ENCODE measurements at places on chromosomes 7 and 10. TPM values are rescaled to one million over a fixed set of nuclear protein-coding genes. Genes with fewer than 3 reads are reported as not detected.

NCOA4 gene
- 133 TPM for total RNA-seq

TMEM229A gene
- not detected for total RNA-seq

PUS7 gene
- total RNA-seq: 11.9 TPM

DNA sequence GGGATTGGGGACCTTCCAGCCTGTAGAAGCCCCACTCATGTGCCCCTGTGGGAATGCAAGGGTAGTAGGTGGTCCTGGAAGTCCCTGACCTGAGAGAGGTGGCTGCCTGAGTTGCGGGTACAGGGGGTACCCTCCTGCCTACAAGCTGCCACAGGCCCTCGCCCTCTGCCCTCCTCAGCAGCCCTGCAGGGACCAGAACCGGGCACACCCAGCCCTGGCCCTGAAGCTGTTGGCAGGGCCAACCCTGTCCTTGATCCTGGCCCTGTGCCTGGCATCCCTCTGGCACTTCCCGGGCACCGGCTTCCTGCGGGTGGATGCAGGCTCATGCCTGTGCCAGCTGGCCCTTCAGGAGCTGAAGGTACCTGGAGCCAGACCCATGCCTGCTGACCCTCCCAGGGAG lies 54.9 kb upstream of the ELN start:
- DNase-seq: no peak
- H3K36me3 ChIP-seq: no peaks in the 10 kb centered on the region
- no peak overlapping the region for H3K4me3 ChIP-seq
- no peak overlapping the region for H3K27ac ChIP-seq
- H3K27me3 ChIP-seq: no peaks in the 10 kb centered on the region

GRCh38 chr10:91683975-91684374 lies 51.1 kb upstream of the PPP1R3C start:
- no peak for DNase-seq
- H3K27ac ChIP-seq: no peak overlapping the region
- no peak overlapping the region for H3K4me3 ChIP-seq
- no peaks in the 10 kb centered on the region for H3K27me3 ChIP-seq

GRCh38 chr7:29893351-29893965 lies 87.2 kb downstream of the WIPF3 start:
- peaks cover 74% of the 10 kb centered on the region for H3K36me3 ChIP-seq
- no peaks in the 10 kb centered on the region for H3K4me1 ChIP-seq
- DNase-seq: no peak
- no peaks in the 10 kb centered on the region for H3K27me3 ChIP-seq
- H3K4me3 ChIP-seq: no peak overlapping the region

- H3K27me3 ChIP-seq: no peaks in the 10 kb centered on the region
- peaks cover 27% of the 10 kb centered on the region for H3K4me1 ChIP-seq
- H3K36me3 ChIP-seq: no peaks in the 10 kb centered on the region
- no peak overlapping the region for H3K4me3 ChIP-seq
- no peak for DNase-seq
Measured at GRCh38 chr10:70504521-70505358, 26.2 kb downstream of the PALD1 start.

DNA sequence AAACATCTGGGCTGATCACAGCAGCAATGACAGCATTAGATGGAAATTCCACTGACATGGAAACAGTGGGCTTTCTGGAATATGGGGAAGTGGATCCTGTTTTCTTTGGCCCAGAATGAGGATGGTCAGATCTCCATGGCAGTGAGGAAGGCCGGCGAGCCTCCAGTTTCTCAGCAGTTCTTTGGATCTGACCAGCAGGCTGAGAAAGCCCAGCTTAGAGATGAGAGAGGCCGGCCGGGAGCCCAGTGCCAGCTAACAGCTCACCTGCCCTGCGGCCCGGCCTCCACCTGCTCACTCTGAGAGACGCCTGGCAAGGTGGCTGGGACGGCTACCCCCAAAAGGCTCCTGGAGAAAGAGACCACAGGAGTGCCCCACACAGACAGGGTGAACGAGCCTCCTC lies 24.2 kb downstream of the GPER1 start:
- DNase-seq: peak; percentile 12
- H3K27ac ChIP-seq: no peak overlapping the region
- no peak overlapping the region for H3K4me3 ChIP-seq
- H3K4me1 ChIP-seq: no peaks in the 10 kb centered on the region
- no peaks in the 10 kb centered on the region for H3K36me3 ChIP-seq

AGR3 gene
- total RNA-seq: not detected

RBM48 gene
- total RNA-seq: 7.7 TPM

GRCh38 chr7:156005202-156005691 lies 193.0 kb upstream of the SHH start:
- H3K27ac ChIP-seq: no peak overlapping the region
- H3K27me3 ChIP-seq: no peaks in the 10 kb centered on the region
- H3K4me3 ChIP-seq: no peak overlapping the region
- no peaks in the 10 kb centered on the region for H3K4me1 ChIP-seq
- no peaks in the 10 kb centered on the region for H3K36me3 ChIP-seq

DNA sequence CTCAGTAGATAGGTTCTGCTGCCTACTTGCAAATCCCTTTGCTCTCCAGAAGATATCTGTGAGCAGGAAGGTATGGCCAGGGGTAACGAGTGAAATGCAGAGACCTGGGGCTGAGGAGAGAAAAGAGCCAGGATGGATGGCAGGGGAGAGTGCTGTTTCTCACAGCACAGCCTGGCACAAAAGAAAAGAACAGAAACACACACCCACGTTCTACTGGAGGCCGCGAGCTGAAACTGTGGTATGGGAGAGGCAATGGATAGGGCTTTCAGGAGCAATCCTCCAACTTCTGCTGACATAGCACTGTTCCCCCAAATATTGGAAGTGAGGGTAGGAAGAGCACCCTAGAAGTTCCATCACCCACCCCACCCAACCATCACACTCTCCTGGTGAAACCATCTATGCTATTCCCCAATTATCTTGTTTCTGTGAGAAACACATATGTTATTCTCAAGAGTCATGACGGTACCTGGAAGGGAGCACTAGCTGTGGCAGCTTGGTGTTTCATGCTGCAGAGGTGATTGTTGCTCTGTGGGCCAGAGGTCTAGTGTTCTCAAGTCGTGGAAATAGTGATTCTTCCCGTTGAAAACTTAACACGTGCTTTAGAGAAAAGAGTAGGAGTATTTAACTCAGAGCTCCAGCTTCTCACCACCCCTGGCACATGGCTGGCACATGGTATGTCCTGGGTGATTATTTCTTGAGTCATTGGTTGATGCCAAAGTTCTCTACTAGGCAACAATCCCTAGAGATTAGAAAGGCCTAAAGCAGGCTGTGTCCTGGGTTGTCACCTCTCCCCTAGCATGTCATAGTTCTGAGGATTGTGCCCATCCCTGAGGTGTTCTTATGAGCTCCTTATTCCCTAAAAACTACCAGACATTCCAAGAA lies 198.3 kb downstream of the PLXNA4 start:
- no peaks in the 10 kb centered on the region for H3K36me3 ChIP-seq
- H3K4me3 ChIP-seq: no peak overlapping the region
- no peaks in the 10 kb centered on the region for H3K27me3 ChIP-seq
- no peaks in the 10 kb centered on the region for H3K4me1 ChIP-seq

All from psoas muscle (tissue), 8 donors.